Neuronal stem cell (in vitro differentiated cells): ENCODE measurements at places on chromosomes 7 and 10.

DNA sequence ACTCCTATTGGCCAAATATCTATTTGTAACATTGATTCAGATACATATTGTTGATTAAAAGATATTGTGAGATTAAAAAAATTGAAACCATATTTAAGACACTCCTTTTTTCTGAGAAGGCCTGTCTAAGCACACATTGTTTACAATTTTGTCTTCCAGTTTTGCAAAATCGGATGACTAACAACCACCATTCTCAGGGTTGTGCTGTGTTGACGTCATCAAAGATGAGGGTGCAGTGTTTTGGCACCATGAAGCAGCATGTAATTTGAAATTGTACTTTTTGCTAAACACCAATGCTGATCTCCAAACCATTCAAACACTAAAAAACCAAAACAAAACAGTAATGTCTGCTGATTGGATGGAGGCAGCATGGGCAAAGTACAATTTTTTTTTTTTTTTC lies 7.4 kb downstream of the CREB5 start:
- no peak for DNase-seq

DNA sequence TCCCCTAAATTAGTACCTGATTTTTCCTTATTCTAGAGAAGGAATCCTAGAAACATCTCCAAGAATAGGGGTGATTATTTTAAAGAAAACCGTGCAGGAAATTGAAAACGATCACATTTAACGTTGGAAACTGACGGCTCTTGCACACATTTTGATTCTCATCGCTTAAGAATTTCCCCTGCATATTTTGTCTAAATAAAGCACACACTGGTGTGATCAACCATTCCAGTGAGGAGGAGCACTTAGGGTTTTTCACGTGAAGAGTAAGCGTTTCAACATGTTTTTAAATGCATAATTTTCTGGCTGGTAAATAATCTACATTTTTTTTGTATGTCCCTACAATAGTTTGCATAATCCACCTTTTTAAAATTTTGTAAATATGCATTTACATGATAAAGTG lies 229.7 kb upstream of the PFKP start:
- no peak for DNase-seq

- no peak for DNase-seq
Measured at GRCh38 chr10:30738416-30738815, 108.9 kb upstream of the LYZL2 start.

- DNase-seq = no peak
Measured at GRCh38 chr7:32108651-32109050, 38.4 kb upstream of the PDE1C start.

GRCh38 chr10:50506861-50507573 lies 116.7 kb downstream of the SGMS1 start:
- DNase-seq = peak; percentile 12

DNA sequence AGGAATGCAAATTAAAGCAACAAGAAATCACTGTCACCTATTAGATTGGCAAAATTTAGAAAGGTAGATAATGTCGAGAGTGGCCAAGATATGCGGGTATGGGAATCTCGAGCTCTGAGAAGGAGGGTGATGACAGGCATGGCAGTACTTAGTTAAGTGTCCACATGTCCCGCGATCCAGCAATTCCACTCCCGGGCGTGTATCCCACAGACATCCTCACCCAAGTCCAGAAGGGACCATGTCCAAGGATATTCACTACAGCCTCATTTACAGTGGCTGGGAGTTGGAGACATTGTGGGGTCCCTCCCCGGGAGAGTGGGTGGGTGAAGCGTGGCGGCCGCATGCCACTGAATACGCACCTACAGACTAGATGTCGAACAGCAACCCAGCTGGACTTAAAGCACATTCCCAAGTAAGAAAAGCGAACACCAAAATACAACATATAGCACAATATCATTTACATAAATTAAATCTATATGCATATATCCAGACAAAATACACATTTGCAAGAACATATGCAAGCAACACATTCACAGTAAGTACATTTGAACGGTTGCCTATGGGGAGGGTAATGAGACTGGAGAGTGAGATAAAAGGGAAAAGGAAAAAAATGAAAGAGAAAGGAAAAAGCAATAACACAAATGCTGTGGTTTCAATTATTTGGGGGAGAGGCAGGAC lies 9.9 kb downstream of the KCNH2 start:
- no peak for DNase-seq

- DNase-seq = no peak
Measured at GRCh38 chr10:34112171-34112782, 702.8 kb downstream of the PARD3 start.

DNA sequence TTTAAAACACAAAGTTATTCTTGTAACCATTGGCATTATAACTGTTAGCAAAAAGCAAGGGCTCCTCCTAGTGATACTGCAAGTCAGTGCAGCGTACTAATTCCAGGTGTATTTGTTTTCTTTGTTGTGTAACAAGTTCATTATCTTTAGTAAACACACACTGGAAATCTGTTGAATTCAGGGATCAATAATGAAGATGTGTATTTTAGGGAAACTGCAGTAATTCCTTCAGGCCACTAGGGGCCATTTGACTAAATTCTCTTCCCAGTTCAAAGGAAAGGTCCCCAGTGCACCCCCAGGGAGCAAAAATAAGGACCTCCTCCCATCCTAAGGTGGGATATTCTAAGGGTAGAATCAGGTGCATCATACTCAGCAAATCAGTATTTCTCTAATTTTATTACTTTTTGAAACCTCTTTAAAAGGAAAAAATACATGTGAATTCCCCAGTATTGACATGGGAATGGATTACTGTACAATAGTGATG lies 158.6 kb upstream of the LYZL1 start:
- DNase-seq = no peak

DNA sequence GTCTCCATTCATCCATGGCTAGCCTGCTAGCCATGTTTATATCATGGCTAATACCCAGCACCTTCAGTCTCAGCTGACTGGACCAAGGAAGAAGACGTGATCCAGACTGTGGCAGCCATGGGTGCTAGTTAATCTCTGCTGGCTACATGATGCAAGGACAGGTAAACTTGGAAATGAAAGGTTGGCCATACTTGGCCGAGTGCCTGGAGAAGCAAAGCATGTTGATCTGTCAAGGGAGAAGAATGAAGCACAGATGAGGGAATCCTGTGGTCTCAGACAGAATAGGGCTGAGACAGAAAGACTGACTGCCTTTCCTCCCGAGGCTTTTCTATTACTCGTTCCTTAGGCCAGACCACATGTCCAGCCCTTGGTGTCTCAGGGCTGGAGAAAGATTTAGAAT lies 41.1 kb downstream of the CPVL start:
- no peak for DNase-seq

- no peak for DNase-seq
Measured at GRCh38 chr10:393787-394438, 258.7 kb downstream of the ZMYND11 start.

DNA sequence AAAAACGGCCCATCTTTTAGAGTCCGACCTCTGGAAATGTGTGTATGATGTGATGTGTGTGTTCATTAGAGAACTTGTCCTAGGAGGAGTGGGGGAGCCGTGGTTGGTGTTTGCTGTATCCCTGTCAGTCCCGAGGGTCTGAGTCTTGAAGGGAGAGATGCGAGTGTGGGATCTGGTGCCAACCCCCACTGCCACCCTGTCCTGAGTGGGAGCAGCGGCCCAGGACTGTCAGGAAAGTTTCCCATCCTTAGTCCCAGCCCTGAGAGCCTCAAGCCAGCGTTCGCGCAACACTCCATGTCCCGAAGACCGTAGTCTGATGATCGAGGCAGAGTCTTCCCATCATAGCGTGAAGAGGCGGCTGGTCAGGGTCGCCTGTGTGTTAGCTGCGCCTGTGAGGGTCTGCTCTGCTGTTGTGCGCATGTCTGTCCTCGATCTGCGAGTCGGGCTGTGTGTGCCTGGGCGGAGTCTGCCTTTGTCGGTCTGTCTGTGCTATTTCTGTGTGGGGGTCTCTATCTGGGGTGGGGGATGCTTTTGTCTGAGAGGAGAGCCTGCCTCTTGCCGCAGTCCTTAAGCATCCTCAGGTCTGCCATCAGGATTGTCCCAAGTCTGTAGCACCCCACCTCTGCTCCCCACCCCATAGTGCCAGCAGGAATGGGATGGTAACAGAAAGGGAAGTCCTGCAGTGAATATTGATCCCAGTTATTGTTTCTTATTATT lies 514 bp upstream of the CHAT start:
- DNase-seq = no peak

DNA sequence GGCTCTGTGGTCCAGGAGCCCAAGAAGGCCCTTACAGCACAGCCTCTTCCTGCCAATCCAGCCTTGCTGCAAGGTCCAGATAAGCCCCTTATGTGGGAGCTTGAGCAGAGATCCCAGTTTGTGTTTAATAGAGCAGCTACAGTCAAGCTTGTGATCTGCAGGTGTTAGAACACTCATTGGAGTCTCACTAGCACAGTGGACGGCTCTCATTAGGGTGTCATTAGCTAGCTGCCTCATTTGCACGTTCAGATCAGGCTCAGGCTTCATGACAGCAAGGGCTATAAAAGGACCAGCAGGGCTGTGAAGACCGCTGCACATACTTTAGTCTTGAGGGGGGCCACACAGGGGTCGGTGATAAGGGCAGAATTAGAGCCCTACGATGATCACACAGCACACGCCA lies 443.2 kb downstream of the RPS24 start:
- no peak for DNase-seq

DNA sequence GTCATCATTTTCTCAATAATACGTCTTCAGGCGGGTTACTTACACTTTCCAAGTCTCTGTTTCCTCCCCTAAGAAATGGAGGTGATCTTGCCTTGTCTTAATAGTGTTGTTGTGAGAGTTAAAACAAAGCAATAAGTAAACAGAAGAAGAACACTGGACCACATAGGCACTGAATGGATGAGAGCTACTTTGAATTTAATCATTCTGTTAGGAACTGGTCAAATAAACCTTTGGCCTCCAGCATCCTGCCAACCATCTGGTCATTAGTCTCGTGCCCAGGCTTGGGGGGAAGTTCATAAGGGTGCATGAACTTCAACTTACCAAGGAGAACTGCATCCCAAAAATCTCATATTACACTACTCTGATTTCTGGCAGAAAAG lies 109.4 kb upstream of the C7orf33 start:
- DNase-seq = no peak
